ENCODE measurements at places on chromosomes 16 and 17.

- no peak for DNase-seq
These were observed 25.3 kb upstream of the KSR1 start for GRCh38 chr17:27430882-27431491.

DNA sequence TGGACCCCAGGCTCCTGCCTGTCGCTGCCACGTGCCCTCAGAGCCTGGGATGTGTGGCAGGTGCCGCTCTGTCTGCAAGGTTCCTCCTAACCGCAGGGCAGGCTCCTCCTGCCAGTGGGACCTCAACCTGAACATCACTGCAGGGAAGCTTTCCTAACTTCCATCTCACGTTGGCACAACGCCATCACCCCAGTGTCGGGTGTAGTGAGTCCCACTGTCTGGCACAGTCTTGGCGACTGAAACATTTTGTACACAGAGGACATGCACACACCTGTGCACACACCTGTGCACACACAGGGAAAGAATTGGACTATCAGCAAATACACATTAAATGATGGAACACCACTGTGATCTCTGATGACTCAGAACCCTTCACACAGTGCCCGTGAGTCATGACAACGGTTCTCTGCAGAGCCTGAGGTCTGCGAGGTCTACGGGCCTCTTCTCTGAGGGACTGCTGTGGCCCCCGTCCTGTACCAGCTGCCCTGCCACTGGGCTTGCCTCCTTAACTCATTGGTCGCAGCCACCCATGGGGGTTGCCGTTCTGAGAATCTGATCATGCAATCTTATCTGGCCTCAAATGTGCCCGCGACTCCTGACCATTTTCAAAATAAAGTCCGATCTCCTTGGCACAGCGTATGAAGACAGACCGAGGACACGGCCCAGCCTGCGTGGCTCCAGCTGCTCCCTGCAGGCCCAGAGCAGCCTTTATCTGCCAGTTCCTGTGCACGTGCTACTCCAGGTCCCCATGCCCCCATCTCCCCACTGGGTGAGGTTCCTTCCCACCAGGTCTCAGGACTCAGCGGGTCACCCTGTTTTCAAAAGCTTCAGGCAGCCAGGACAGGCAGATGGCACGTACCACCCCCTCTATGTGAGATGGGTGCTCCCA, 7.6 kb downstream of the CCDC57 start:
- no peak for DNase-seq

DNA sequence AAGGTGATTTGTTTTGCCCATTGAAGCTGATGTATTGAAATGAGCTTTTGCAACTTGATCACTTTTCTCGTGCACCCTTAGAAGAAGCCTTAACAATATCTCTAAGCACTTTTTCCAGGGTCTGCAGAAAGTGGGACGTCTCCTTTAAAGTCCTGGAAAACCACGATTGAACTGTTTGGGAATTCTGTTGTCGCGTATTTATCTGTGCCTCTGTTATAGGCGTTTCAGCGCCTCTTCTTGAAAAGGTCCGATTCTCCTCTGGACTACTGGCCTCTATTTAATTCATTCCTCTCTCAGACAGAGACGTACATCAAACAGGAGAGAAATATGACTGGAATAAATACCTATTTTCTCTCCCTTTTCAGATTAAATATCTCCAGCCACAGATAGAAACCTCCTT, 262.4 kb upstream of the PSMD7 start:
- no peak for DNase-seq

DNA sequence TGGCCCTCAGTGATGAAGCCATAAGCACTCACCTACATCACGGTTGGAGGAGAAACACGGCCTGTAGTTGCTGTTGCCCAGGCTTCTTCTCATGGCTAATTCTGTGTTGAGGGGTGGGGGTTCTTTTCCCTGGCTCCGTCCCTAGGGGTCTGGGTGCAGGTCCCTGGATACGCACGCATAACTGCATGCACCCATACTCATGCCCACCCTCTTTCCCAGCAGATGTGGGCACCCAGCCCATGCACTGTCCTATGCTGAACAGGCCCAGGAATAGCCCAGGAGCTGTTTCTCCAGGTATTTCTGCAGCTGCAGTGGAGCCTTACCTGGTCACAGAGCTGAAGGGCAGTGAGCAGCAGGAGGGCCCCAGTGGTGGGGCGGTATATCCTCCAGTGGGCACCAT, 18.1 kb downstream of the ST6GALNAC1 start:
- no peak for DNase-seq

- DNase-seq: peak; percentile 28
These were observed 96.9 kb downstream of the RAB11FIP4 start for GRCh38 chr17:31488264-31488981.

GRCh38 chr17:46875849-46876352, 24.5 kb downstream of the WNT9B start:
- DNase-seq: no peak

- no peak for DNase-seq
These were observed 1.2 kb downstream of the RNF167 start for GRCh38 chr17:4941319-4941610.

DNA sequence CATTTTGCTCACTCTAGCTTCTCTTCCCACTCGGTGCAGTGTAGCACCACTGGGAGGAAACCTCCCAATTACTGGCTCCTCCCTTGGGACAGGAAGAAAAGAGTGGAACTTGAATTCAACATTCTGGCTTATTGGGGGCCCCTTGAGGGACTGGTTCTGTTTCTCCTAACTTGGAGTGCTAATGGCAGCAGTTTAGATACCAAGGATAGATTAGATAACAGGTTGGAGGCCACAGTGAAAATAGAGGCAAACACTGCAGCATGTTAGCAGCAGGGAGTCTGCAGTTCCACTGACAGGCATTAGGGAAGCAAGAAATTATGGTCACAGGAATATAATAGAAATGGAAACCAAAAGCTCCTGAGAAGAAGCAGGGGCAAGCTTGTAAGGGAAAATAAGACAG, 322.0 kb downstream of the ABCC12 start:
- DNase-seq: no peak

GRCh38 chr17:64063088-64063487, 42.7 kb upstream of the ICAM2 start:
- peak; percentile 75 for DNase-seq

DNA sequence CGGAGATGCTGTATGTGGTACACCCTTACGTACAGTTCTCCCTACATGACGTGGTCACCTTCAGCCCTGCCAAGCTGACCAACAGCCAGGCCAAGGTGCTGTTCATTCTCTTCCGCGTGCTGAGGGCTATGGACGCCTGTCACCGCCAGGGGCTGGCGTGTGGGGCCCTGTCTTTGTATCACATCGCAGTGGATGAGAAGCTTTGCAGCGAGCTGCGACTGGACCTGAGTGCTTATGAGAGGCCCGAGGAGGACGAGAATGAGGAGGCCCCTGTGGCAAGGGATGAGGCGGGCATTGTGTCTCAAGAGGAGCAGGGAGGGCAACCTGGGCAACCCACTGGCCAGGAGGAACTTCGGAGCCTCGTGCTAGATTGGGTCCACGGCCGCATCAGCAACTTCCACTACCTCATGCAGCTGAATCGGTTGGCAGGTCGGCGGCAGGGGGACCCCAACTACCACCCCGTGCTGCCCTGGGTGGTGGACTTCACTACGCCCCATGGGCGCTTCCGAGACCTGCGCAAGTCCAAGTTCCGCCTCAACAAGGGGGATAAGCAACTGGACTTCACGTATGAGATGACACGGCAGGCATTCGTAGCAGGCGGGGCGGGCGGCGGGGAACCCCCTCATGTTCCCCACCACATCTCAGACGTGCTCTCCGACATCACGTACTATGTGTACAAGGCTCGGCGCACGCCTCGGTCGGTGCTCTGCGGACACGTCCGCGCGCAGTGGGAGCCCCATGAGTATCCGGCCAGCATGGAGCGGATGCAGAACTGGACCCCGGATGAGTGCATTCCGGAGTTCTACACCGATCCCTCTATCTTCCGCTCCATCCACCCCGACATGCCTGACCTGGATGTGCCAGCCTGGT, 1.4 kb downstream of the WDR81 start:
- DNase-seq: no peak

GRCh38 chr17:65599650-65600049, 38.2 kb upstream of the AXIN2 start:
- DNase-seq: no peak

- DNase-seq: no peak
These were observed 41.5 kb downstream of the SHISA9 start for GRCh38 chr16:12942861-12943260.

DNA sequence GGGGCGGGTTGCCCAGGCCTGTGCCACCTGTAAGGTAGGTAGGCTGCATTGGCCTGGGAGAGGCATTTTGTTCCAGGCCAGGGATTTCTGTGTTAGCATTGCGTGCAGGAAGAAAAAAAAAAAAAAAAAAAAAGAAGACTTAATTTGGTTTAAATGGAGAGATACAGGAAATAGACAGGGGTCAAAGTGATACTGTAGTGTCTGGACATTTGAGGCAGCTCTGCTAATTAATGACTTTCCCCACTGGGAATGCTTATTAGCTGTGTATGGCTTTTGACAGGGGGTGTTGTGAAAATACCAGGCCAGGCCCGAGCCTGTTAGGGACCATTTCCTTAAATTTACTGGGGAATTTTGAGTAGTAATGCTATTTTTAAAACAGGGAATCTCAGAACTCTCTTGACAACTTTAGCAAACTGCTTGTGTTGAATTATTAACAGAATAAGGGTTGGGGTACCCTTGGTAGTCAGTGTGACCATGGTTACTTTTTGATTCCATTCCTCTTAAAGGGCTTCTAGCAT, 1.0 kb downstream of the MAP2K4 start:
- DNase-seq: no peak

DNA sequence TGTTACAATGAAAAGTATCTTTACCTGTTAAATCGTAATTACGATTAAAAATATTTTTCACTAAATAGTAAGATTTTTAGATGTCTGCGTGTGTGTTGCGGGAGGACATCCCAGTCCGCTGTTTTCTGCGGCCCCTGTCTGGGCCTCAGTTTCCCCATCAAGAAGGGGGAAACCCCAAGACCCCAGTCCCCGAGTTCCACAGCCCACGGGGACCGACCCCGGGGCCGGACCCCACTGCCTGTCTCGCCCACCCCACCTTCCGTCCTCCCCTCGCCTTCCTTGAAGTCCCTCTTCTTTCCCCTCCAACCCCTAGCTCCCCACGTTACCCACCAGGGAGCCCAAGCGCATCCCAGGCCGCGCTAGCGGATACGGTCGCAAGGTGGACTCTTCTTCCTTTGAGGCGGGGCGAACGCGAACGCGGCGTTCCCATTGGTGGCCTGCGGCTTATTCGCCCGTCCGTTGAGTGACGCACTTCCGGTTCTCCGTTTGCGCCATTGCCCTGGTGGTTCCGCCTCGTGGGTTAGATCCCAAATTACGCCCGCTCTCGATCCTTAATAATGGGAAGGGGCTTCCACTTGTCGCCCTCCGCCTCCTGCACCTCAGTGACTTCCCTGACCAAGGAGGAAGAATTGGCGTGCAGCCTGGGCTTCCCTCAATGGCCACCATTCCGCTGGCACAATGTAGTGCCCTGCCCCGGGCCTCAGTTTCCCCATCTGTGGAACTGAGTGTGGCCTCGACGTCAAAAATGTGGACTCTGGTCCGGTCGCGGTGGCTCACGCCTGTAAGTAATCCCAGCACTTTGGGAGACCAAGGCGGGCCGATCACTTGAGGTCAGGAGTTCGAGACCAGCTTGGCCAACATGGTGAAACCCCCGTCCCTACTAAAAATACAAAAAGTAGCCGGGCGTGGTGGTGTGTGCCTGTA, at the start of gene NSMCE1:
TSS of gene NSMCE1 (minus strand) at position 397 of the 924 bp plus-strand sequence. CDS start 11,202 bp downstream, outside the sequence.
- peak; percentile 97 for DNase-seq

GRCh38 chr17:69500911-69501429, 86.5 kb downstream of the MAP2K6 start:
- no peak for DNase-seq

GRCh38 chr17:333626-334396, 18.8 kb downstream of the RPH3AL start:
- no peak for DNase-seq

DNA sequence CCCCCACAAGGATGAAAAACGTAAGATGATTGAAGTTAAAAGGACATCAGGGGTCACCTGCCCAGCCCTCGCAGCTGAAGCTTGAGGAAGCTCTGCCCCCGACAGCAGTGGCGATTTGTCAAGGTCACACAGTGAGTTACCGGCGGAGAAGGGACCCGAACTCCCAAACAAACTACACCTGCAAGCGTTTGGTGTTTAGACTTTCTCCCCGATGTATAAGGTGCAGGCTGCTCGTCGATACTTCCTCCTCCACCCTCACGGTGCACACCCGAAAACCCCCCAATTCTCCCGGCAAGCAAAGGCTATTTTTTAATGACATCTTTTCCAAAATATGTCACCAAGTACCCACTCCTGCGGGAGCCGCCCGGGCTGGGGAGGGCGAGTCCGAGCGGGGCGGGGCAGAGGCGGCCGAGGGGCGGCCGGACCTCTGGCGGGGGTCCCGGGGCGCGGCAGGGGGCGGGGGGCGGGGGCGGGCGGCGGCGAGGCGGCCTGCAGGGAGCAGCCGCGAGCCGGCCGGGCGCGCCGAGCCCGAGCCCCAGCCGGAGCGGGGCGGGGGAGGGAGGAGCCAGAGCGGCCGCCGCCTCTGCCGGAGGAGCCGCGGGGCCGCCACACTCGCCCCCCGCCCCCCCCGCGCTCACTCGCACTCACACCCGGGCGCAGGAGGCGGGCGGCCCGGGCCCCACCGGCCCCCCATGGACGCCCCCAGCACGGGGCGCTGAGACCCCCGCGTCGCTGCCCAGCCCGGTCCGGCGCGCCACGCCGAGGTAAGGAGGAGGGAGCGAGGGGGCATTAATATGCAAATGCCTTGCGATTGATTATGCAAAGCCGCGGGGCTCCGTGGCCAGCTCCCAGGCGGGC, at the start of gene THRA:
TSS of gene THRA (plus strand) at position 637 of the 858 bp plus-strand sequence. CDS start 11,524 bp downstream, outside the sequence.
- DNase-seq: peak; percentile 72

DNA sequence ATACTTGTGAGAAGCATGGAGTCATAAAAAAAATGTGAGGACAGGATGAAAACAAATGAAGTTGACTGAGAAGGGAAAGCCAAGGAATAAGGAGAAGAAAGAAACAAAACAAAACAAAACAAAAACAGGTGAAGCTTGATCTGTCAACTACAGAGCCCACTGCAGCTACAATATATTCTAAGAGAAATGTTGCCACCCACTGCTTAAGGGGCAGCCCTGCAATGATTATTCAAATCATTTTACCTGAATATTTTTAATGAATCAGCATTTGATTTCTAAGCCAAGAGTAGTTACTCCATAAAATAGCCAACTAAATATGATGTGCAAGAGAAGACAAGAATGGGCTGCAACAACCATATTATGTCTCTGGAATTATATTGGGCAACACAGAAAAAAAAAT, 252.0 kb upstream of the KIF2B start:
- no peak for DNase-seq
